Esophagus muscularis mucosa (tissue), 4 donors: ENCODE measurements at places on chromosomes 3 and 15.

- DNase-seq = peak; percentile 1
Measured at GRCh38 chr3:46269556-46269955, 27.3 kb downstream of the CCR3 start.

- no peak for DNase-seq
Measured at GRCh38 chr15:81940467-81941451, 105.1 kb downstream of the MEX3B start.

- no peak for DNase-seq
Measured at GRCh38 chr15:66220601-66221000, 32.9 kb downstream of the MEGF11 start.

GRCh38 chr15:83062768-83063180 lies 4.3 kb downstream of the BTBD1 start:
- no peak for DNase-seq

DNA sequence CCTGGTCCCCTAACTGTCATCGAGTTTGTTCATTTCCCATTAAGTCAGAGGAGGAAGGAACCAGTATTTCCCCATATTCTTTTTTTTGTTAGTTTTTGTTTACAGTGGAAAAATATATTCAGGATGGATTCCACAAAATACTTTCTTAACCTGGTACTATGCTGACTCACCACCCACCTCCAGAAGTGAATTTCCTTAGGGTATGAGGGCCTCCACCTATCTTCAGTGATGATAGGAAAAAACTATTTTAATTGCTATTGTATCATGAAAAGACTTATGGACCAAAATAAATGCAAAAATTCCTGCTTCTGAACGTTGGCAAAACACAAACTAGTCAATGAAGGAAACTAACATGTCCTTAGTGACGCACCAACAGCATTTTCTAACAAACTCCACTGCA lies 64.2 kb upstream of the FOXP1 start:
- no peak for DNase-seq

GRCh38 chr3:175704366-175705055 lies 845.4 kb downstream of the NAALADL2 start:
- no peak for DNase-seq

DNA sequence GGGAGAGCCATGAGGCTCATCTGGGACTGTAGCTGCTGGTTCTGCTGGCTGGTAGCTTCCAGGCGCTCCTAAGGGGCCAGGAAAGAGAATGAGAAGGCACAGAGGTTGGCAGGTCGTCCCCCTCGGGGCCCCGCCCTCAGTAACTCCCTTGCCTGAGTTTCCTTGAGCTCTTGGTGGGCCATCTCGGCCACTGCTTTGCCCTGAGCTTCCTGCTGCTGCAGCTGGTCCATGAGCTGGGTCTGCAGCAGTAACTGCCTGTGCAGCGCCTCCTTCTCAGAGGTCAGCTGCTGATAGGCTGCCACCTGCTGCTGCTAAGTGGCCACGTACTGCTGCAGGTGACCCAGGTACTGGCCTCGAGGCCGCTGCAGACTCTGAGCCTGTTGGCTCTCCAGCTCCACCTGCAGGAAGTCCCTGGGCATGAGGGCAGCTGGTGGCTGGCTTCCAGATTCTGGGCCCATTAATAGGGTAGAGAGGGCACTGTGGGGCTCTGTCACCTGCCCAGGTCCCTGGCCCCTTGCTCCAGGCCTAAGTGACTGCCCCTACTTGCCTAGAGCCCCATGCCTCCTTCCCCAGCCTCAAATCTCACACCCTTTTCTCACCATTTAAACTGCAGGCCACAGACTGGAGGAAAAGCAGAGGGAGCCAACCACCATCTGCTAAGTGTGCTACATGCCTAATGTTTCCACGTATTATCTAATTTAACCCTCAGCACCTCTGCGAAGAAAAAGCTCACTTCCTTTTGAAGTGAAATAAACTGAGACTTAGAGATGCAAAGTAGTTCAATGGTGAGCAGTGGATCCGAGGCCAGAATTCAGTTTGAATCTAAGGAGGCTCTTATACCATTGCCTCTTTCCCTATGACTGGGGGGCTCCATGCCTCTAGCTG lies 10.8 kb upstream of the VPS33B start:
- no peak for DNase-seq

DNA sequence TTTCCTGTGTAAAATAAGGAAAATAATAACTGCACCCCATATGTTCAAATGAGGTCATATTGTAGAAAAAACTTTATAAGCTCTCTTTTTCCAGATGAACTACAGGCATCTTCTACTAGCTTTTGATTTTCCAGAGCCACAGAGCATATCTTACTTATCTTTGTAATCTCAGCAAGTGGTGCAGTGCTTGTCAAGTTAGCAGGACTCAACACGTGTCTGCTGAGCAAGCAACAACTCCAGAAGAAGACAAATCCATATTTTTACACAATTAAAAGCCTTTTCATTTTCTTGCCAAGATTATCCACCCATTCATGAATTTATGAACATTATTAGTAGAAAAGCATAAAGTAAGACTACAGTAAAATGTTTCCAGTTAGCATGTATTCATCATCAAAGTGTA lies 14.4 kb upstream of the TSC22D2 start:
- DNase-seq = no peak

- no peak for DNase-seq
Measured at GRCh38 chr3:118272991-118273390, 761.7 kb downstream of the IGSF11 start.

DNA sequence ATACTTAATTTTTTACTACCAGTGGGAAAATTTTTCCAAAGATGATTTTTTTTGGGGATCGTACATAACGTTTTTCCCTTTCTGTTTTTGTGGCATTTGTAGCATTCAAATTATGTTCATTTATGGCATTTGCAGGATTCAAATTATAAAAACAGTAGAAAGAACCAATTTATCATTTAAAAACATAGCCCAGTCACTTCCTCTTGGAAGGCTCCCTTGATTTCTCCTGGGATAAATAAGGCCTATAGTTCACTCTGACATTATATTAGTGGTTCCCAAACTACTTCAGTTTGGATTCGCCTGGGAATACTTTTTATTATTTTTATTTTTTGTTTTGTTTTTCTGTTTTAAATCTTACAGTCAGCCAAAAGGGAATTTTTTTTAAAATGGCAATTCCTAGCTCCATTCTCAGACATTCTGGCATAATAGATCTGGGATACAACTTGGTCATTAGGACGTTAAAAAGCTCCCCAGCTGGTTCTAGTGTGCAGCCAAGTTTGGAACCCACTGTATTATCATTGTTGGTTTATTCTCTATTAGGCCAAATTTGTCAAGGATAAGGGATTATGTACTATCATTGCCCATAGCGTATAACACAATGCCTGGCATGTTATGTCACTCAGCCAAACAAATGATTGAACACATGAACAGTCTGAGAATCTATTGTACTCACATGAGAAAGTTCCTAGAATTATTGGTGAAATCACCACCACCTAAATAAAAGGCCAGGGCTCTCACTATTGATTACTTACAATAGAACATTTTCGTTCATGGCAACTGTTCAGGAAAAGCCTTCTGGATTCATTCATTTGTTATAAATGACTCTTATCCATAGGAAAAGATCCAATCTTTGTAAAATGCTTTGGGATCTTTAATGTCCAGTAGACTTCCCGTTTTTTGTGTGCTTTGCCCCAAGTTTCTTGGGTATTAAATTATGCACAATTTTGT lies 28.9 kb downstream of the RARB start:
- peak; percentile 12 for DNase-seq

GRCh38 chr15:89852342-89852995 lies 37.8 kb upstream of the ANPEP start:
- no peak for DNase-seq

DNA sequence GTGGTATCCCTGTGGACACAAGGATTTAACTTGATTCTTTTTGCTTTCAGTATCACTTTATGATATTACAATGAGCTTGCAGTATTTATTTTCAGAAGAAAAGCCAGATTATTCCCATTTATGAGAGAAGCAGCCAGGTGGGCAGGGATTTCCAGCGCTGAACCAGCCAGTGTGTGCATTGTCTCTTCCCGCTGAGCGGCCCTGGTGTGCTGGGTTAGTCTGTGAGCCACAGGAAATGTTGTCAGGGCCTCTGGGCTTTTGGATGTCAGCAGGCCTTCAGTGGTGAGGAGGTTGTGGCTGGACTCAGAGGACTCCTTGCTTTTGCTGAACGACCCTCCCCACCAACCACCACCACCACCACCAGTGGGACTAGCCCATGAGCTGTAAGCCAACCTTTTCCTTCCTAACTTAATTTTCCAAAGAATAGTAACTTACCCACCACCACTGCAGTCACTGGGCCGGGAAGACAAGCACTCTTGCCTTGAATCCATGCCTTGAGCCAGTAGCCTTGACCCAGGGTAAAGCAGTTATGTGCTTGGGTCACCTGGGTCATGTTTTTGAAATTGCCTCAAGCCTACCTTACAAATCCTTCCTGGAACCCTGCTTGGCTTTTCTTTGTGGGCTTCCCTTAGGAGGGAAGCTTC lies 33.1 kb downstream of the FLNB start:
- no peak for DNase-seq

- no peak for DNase-seq
Measured at GRCh38 chr15:33157371-33158037, 37.0 kb downstream of the FMN1 start.

DNA sequence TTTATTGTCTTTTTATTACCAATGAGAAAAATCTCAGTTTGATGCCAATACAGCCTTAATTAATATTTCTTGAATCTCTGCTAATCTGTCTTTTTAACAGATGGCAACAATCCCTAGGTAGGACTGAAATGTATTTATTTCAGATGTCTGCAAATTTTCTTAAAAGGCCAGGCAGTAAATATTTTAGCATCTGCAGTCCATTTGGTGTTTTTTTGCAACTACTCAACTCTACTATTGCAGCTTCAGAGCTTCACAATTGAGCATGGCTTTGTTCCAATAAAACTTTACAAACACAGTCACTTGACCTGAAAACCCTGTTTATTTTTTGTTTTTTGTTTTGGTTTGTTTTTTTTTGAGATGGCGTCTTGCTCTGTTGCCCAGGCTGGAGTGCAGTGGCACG lies 82.7 kb downstream of the RARB start:
- no peak for DNase-seq

GRCh38 chr3:71218508-71218907 lies 365.0 kb downstream of the FOXP1 start:
- no peak for DNase-seq

DNA sequence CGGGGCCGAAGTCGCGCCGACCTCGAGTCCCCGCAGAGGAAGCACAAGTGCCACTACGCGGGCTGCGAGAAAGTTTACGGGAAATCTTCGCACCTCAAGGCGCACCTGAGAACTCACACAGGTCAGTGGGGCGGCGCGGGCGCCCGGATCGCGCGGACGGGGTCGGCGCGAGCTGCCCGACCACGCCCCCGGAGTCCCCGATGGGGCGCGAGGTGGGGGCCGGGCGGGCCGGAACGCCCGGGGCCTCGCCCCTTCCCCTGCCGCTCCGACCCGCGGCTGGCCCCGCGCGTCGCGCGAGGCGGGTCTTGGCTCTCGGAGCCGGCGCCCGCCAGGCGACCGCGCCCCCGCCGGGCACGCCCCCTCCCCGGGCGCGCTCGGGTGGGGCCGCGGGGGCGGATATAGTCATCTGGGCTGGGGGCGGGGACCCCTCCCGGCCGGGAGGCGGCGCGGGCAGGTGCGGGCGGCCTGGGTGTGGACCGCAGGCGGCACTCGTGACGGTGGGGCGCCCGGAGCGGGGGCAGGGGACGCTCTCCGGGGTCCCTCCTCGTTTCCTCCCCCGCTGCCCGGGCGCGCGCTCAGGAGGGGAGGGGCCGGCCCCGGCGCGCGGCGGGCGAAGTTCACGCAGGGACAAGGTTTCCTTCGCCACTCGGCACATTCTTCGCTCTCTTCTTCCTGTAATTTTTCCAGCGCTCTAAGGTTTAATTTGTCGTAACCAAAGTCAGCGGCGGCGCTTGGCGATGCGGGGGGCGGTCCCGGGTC lies 1.2 kb downstream of the KLF13 start:
- no peak for DNase-seq

GRCh38 chr3:177431525-177432176 lies 234.4 kb upstream of the TBL1XR1 start:
- DNase-seq = no peak

DNA sequence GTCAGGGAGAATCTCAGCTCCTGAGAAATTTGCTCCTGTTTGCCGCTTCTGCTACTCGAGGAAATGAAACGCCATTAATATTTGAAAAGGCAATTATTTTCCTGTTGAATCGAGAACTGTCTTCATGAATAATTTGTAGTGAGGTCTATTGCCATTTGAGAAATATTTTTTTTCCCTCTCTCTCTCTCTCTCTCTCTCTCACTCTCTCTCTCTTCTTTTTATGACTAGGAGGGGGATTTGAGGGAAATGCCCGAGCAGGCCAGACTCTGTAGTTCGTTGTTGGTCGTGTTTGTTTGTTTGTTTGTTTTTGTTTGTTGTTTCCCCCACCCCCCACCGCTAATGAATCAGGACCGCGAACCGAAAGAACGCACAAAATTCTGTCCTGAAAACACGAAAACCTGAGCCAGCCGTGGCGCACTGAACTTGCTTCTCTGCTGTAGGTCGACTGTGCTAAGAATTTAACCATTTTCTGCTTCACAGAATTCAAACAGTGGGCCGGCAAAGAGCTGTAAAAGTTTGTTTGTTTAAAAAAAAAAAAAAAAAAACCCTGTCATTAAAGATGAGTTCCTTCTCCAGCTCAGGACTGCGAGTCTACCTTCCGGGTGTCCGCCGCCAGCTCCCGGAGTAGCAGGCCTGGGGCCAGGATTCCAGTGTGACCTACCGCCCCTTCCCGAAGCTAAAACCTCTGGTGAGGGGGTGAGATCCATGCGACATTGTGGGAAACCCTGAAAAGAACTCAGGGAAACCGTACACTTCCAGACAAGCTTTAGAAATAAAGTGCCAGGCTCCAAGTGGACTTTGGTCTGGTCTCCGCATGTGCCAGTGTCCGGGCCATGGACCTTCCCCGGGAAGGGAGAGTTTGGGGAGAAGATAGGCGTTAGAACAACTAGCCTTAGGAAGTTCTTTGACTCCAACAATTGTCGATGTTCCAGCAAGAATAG lies 12.1 kb downstream of the ZIC4 start:
- no peak for DNase-seq

GRCh38 chr3:123783811-123784210 lies 100.3 kb downstream of the MYLK start:
- DNase-seq = peak; percentile 75

- DNase-seq = peak; percentile 86
Measured at GRCh38 chr15:86163816-86164215, 84.1 kb downstream of the AGBL1 start.

DNA sequence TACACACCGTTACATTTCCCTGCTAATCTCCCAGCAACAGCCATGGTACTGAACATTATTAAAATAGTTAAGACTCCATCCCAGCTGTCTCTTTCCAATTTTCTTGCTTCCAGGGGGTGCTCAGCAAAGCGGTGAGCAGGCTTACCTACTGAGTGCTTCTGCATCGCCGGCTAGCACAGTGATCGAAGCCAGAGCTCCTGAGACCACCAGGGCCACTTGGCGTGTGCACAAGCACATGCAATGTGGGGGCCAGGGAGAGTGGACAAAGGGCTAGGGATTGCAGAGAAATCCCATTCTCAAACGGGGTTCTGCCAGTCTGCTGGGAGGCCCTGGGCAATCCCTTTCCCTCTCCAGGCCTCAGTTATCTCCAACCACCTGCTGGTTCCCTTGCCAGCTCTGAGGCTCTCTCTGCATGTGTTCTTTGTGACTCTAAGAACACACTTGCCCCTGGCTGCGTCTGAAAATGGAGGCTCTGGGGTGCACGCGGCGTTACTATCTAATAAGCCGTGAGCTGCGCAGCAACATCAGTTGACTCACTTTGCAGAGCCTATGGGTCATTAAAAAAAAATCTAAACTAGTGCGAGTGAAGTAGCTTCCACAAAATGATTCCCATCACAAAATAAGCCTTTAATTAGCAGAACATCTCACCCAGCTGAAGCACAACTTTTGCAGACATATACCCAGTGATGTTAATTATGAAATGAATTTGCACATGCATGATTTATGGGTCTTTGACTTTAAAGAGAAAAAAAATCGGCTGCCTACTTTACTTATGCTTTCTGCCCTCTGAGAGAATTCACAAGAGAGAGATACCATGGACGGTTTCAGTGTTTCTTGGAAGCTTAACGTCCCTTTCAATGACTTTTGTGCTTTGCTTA lies 271.5 kb downstream of the TLE3 start:
- DNase-seq = no peak
